Activated T-helper 2 cell treated with anti-CD3 and anti-CD28 coated beads, Interferon-gamma antibody, Interleukin-2, Interleukin-4, amounts not matched to agents 10 μg/mL and 5 μg/mL and 100 μg/mL, durations not matched to agents 14 hours and 24 hours and 36 hours (primary cell): ENCODE measurements at places on chromosomes 11 and 22.

DNA sequence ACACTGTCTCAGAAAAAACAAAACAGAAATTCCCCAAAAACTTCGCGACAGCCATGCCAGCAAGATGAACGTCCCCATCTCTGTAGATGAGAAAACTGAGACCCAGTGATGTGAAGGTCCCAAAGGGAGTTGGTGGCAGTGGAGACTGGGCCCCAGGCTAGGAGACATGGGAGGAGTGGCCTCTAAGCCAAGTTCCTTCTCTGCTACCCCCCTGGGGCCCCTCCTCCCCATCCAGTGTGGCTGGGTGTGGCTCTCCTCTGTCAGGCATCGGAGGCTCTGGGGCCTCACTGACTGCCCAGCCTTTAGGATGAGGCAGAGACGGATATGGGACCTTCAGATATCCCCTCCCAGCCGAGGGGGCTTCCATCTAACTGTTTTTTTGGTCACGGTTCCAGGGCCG, 9.8 kb downstream of the RELT start:
- no peak for DNase-seq

DNA sequence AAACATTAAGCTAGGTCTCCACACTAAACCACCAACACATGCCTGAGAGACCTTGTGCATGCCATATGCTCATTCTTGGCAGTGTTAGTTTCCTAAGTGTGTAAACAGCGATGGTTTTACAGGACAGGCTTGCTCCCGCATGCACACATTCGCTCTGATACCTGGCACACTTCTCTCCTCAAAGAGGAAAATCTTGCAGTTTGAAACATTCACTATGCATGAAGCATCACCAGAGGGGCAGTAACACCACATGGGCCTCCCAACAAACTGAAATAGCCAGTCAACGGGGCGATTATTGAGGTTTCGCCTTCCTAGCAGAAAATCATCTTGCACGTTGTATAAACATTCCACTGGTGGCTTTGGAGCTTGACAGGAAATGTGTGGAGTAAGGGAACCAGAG, 52.6 kb downstream of the ABTB2 start:
- no peak for DNase-seq

DNA sequence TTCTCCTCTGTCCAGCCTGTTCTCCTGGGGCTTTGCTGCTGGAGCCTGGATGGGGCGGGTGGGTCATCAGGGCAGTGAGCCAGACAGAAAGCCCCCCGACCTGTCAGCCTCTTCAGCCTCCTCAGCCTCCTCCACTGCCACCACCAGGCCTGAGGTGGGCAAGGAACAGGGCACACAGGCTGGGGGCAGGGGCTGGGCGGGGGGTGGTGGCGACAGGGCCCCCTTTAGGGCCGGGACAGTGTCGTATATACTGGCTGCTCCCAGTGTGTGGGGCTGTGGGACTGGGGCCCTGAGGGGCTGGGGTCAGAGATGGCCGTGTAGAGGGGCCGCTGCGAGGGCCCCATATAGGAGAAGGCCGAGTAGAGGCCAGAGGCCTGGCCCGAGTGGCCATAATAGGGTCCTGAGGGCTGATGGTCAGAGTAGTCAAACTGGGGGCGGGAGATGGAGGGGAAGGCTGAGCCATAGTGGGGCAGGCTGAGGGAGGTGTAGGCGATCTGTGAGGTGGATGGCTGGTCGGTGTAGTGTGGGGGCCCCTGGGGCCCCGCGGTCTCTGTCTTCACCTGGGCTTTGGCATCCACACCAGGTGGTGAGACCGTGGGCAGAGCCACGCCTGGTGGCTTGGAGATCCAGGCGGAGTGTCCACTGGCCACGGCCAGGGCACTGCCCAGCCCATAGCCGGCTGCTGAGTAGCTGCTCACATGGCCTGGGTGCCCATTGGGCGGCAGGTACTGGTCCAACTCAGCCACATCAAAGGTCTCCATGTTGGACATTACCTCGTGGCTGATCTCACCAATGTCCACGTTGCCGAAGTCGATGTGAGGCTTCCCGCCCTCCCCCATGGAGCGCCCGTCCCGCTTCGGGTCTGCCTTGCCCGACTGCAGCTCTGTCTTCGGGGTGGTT, 10.8 kb downstream of the SOX10 start:
- no peak for DNase-seq

DNA sequence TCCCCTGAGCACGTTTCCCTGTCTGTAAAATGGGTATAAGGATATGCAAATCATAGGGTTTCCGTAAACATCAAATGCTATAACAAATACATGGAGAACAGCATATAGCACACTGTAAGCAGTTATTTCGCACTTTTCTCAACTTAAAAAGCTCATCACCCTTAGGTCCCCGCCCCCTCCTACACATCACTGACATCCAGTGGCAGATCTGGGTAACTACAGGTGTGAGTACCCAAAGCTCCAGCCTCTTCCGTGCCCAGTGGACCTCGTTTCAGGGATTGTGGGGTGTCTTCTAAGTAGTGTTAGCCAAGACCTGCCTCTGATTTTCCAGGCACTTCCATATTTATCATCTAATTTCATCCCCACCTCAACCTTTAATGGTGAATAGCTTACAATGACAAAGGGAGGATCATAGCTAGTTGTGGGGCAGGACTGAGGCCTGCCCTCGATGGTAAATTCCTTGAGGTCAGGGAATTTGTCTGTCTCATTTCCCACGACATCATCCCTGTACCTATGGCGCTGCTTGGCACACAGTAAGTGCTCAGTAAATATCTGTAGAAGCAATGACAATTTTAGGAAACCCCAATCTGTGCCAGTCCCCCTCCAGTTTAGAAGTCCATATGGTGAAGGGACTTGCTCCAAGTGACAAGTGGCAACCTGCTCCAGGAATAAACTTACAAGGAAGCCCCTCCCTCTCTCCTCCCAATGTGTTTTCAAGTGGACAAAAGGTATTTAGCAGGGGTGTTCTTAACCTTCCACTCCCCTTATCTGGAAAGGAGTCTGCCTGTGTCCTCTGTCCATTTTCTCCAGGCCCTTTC, 340.5 kb downstream of the TENM4 start:
- peak; percentile 13 for DNase-seq
